Right atrium auricular region (tissue), 2 donors: ENCODE measurements at places on chromosomes 2 and 18. TPM values are rescaled to one million over a fixed set of nuclear protein-coding genes. Genes with fewer than 3 reads are reported as not detected.
A peak's percentile ranks its signal among the peaks of the same experiment; 100 is the strongest.

- no peak for DNase-seq
These were observed 680 bp upstream of the LBH start for GRCh38 chr2:30230497-30231211.

GRCh38 chr2:102438578-102438977 is 15.6 kb downstream of the IL18RAP start:
- no peak for DNase-seq

CPS1 gene
- 1.9 TPM for total RNA-seq

GRCh38 chr18:60099709-60100108 is 199.9 kb downstream of the PMAIP1 start:
- DNase-seq, result no peak

SKOR2 gene
- total RNA-seq, result not detected

DNA sequence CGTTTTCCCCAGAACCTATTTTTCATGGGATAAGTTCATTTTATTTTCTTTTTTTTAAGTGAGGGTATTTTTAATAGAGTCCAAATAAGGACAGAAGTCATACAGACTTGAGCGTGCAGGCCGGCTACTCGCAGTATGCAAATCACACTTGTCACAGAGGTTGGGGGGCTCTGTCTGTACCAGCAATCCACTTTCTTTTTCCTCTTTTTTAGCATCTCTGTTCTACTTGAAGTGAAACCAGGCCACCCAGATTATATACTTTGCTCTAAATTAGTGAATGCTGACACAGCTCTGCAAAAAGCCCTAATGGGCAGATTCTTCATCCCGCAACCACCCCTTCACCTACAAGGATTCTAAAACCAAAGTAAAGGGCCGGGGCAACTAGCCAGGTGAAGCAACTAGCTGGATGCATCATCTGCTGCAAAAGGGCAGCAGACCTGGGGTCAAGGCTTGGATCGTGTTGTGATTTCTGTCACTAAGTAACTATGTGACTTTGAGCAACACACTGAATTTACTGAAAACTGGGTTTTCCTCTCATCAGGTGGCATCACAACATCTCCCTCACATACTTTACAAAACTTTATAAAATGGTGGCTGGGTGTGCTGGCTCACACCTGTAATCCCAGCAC is 18.4 kb downstream of the KDSR start:
- no peak for DNase-seq

GRCh38 chr2:224909885-224910573 is 132.2 kb downstream of the DOCK10 start:
- peak; percentile 80 for DNase-seq

GALNT5 gene
- total RNA-seq, result 0.20 TPM

DNA sequence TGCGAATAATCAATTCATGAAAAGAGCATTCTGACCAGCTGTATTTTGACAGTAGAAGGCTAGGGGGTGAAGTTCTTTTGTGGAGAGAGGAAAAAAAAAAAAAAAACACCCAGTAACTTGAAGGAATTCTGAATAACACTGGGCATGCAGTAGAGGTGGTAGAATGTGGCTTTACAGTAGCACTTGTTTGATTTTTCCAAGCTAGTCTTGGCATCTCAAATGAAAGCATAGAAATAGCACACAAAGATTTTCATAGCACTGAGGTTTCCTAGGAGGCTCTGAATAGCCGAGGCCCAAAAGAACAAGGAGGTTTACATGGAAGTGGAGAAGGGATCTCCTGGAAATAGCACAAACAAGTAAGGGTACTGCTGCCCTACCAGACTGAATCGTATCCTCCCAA is 470.2 kb upstream of the CDH20 start:
- no peak for DNase-seq

DNA sequence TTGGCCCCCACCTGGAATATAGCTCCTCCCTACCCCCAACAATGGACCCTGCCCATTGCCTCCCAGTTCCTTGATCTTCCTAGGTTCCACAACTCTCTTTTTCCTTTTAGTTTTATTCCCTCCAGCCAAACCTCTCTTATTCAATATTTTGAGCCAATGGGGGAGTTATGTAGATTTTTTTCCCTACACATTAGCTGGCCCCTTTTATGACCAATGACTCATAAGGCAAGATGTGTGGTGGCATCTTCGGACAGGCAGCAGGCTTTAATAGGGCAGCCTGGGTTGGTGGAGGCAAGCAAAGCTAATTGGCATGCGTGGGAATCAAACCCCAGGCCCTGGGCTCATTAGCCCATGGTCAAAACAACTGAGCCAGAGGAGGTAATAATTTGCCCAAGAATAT is 9.2 kb downstream of the GRP start:
- no peak for DNase-seq

DNA sequence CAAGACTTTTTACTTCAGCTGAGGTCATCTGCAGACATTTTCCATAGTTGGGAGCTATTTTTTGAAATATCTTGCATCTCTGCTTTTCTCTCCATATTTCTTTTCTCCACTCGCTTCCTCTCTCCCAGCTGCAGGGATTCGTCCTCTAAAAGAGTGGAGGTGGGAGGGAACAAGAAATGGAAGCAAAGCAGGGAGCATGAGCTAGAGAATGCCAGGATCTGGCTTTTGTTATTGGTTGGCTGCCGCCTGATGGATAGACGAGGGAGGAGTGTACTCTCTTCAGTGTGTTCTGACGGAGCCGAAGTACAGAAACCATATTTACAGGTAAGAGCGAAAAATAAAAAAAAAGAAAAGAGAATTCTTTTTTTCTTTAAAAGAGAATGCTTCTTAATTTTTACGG is at the start of gene CSRNP3:
CSRNP3 (plus strand) TSS at position 282 of the 400 bp plus-strand sequence. CDS start 125,368 bp downstream, outside the sequence.
- DNase-seq, result peak; percentile 59

GRCh38 chr2:119487434-119488244 is 36.6 kb downstream of the SCTR start:
- DNase-seq, result peak; percentile 57

- DNase-seq, result no peak
These were observed 198.6 kb downstream of the TFCP2L1 start for GRCh38 chr2:121086450-121086849.

CTAGE1 gene
- total RNA-seq, result not detected

GRCh38 chr2:211035548-211036185 is 479.3 kb downstream of the CPS1 start:
- no peak for DNase-seq

FMNL2 gene
- total RNA-seq, result 11.5 TPM

HOXD10 gene
- total RNA-seq, result not detected

NPHP1 gene
- 3.1 TPM for total RNA-seq

DNA sequence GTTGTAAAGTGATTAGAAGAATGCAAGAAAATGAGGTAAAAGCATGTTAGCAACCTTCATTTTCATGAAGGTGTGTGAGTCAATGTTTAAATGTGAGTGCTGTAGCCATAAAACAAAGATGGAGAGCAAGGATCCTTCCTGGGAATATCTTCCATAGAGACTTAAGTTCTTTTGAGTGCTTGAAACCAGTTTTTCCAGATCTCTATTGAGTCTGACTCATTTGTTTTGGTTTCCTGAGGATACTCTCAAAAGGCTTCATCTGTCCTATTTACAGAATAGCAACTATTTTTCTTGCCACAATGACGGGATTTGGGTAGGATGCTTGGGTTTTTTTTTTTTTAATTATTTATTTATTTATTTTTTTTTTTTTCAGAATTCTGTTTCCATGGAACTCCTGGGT is 45.9 kb upstream of the ASB1 start:
- DNase-seq, result no peak

GCG gene
- total RNA-seq, result not detected
